ENCODE measurements at places on chromosomes 1 and 21. TPM values are rescaled to one million over a fixed set of nuclear protein-coding genes. Genes with fewer than 3 reads are reported as not detected.

DNA sequence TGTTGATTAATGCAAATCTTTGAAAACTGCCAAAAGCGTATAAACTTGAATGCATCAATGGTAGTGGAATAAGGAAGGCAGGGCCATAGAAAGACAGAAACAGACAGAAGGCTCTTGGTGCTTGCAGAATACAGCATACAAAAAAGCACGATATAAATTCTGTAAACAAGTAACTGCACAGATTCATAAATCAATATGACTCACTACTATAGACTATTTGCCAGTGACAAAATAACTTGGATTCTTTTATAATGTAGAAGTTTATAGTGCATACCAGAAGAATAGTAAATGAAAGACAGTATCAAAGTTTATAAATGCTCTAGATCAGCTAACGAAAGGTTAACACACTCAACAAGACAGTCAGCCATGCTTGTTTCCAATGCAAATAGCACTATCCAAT, 349.6 kb downstream of the PTBP2 start:
- ATAC-seq = no peak

- no peak for ATAC-seq
Observed at GRCh38 chr1:58283388-58284224, 262.9 kb downstream of the OMA1 start.

Gene CNR2
- 0.04 TPM for total RNA-seq

Gene UBE2U
- not detected for total RNA-seq

GRCh38 chr1:54360165-54361005, 45.8 kb downstream of the SSBP3 start:
- ATAC-seq = no peak

- ATAC-seq = no peak
Observed at GRCh38 chr1:44251989-44252671, 38.9 kb downstream of the DMAP1 start.

Gene NCF2
- total RNA-seq = 18.7 TPM

DNA sequence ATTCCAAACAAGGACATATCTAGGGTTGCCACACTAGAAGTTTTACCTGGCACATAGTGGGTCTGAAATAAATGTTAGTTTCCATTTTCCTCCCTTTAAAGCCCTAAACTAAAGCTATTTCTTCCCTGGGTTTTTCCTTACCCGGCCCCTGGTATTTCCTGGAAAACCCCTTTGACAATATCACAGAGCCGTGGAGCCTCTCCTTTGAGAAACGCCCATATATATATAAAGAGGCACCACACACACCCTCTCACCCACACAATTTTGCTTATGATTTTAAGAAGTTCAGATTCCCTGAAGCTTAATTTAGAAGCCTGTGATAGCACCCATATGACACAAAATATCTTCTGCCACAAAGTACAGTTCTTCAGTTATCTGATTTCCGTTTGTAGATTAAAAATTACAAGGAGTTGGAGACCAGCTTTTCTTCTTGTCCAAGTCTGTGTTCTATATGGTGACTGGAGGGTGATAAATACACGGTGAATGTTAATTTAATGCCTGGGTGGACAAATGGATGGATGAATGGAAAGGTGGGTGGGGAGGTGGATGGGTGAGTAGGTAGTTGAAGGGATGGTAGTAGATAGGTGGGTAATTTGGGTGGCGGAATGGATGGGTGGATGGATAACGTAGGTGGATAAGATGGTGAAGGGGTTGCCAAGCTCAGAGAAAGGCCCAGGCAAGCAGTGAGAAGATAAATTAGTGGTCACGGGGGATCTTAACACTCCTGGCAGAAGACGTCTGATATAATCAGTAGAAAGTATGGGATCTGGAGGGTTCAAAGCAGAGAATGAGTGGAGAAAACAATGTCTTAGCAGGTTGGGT, 154.4 kb upstream of the FGGY start:
- peak; percentile 20 for ATAC-seq

GRCh38 chr21:25626757-25627156, 12.3 kb upstream of the JAM2 start:
- ATAC-seq = no peak

Gene CFHR5
- not detected for total RNA-seq

GRCh38 chr1:65372557-65372956, 47.9 kb upstream of the LEPR start:
- ATAC-seq = peak; percentile 18

DNA sequence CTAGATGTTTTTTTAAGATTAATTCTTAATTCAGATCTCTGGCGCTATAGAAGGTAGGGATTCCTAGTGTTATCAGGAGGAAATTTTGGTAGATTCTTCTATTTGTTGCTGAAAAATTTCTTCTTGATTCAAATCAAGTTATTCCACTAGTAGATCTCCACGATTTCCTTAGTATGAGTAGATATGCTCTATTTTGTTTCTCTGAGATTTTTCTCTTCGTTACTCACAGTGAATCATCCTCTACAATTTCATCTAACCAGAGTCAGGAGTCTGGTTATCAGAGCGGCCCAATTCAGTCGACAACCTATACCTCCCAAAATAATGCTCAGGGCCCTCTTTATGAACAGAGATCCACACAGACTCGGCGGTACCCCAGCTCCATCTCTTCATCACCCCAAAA, 18.8 kb upstream of the HAX1 start:
- ATAC-seq = no peak

DNA sequence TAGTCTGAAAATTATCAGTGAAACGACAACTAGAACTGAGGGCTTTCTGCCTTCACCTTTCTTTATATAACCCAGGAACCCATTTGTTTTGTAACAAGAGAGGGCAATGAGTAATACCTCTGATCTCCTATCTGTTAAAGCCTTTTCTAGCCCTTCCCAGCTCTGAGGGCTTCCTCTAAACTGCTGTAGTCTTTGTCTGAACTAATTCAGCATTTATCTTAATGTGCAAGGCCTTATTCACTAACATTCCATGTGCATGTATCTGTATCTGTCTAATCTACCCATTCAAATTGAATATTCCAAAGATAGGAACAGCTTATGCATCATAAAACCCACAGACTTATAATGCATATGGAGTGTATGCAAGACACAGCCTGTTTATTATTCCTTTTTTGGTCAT, 167.1 kb downstream of the LYPLAL1 start:
- ATAC-seq = no peak

Gene S100A10
- total RNA-seq = 377 TPM

DNA sequence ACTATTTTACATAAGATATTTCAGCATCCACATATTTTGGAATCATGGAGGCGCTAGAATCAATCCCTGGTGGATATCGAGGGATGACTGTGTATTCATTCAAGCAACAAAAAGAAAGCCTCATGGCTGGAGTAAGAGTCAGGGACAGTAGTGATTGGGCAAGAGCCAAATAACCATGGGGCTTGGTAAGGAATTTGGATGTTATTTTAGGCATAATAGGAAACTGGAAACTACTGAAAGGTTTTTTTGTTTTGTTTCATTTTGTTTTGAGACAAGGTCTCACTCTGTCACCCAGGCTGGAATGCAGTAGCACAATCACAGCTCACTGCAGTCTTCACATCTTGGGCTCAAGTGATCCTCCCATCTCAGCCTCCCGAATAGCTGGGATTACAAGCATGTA, 33.8 kb upstream of the EYA3 start:
- no peak for ATAC-seq

Gene KIAA0040
- 34.8 TPM for total RNA-seq

- ATAC-seq = no peak
Observed at GRCh38 chr1:201636510-201636971, 97.6 kb downstream of the NAV1 start.

Gene SLAMF6
- 17.4 TPM for total RNA-seq

GRCh38 chr1:205230982-205231381, 3.2 kb downstream of the TMCC2 start:
- no peak for ATAC-seq

Gene RNU1-2
- 2,371 TPM for total RNA-seq

Measured in activated T-helper 17 cell treated with anti-CD3 and anti-CD28 coated beads, Interleukin-2, amount 50 U/mL, for 72 hours (primary cell).